ENCODE measurements at places on chromosomes 4 and X.

DNA sequence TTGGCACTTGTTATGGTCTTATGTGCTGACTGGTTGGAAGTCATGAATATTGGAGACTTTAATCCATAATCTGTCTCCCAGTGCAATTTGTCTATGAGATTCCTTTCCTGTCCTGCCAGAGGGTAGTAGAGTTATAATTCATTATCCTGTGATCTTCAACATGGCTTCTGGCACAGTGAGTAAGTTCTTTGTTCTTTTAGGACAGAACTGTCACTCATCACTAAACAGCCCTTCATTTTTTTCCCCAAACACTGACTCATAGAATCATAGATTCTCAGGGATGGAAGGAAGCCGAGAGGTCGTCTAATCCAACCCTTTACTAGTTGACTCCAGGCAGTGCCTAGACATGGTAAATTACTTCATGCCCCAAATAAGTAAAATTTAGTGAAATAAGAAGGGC lies 78.4 kb downstream of the LUZP4 start:
- DNase-seq = no peak

DNA sequence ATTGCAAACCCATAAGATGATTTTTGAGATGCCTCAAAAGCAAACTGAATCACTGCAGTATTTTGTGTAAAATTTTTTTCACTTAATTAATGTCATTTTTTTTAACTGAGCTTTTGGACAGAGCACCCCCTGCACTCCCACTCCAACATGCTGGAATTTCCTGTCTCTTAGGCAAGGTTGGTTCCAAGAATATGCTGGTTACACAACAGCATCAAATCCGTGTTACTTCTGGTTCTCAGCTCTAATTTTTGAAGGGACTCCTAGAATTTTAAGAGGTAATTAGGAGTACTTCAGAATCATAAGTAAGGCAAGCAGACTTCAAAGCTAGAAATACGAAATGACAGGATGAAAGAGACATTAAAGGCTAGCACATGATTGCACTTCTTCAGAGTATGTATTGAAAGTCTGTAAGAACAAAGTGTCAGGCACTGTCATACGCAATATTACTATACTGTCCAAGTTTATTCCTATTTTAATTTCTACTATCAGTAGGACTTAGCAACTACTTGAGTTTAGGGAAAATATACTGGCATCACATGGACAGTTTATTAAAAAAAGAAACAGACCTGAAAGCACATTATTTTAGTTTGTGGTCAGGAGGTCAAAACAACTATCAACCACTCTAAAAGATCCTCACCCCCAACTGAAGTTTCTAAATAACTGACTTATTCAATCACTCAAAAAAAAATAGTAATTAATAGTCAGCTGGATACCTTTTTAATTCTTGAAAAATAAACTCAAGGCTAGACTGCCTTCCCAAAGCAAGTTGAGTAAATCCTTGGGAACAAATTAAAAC lies 1.6 kb upstream of the JCHAIN start:
- DNase-seq = no peak

GRCh38 chr4:148530114-148530513 lies 87.9 kb upstream of the NR3C2 start:
- DNase-seq = no peak

GRCh38 chrX:154321594-154321993 lies 26.0 kb downstream of the TKTL1 start:
- peak; percentile 40 for DNase-seq
